ENCODE measurements at places on chromosomes 16 and 17.
A peak's percentile ranks its signal among the peaks of the same experiment; 100 is the strongest.

GRCh38 chr16:68328860-68329390, 18.1 kb downstream of the PRMT7 start:
- no peak for DNase-seq

- no peak for DNase-seq
Measured at GRCh38 chr16:53611179-53611696, 92.4 kb downstream of the RPGRIP1L start.

GRCh38 chr16:19411298-19411697, 6.4 kb upstream of the TMC5 start:
- DNase-seq = no peak

- no peak for DNase-seq
Measured at GRCh38 chr17:82325286-82326180, 8.0 kb downstream of the SECTM1 start.

GRCh38 chr16:2963723-2964474, at the start of gene KREMEN2:
TSS of gene KREMEN2 (plus strand) at chr16:2964275. CDS start at chr16:2964521, 246 bp downstream.
- DNase-seq = no peak

GRCh38 chr16:80231888-80232287, 308.9 kb upstream of the DYNLRB2 start:
- DNase-seq = no peak

GRCh38 chr17:45129940-45130680, 2.2 kb downstream of the PLCD3 start:
- DNase-seq = no peak

DNA sequence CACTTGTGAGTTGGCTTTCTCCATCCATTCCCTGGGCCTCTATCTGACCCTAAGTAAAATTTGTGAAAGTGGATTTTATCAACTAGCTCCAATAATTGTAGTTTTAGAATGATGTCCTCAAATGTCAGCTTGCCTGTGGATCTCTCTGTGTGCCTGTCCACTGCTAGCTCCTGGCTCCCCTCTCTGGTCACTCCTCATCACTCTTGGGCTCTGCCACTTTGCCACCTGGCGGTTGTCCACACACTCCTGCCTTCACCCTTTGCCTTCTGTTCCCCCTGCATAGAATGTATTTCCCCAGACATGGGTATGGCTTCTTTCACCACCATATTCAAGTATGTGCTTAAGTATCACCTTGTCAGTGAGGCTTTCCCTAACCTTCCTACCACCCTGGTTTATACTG, 19.8 kb downstream of the ANKFN1 start:
- DNase-seq = no peak

GRCh38 chr16:82197540-82198240, 27.7 kb upstream of the MPHOSPH6 start:
- no peak for DNase-seq

GRCh38 chr16:89173174-89173921, 1.8 kb downstream of the CDH15 start:
- no peak for DNase-seq

- DNase-seq = no peak
Measured at GRCh38 chr16:88905563-88905962, 39.1 kb upstream of the PABPN1L start.

DNA sequence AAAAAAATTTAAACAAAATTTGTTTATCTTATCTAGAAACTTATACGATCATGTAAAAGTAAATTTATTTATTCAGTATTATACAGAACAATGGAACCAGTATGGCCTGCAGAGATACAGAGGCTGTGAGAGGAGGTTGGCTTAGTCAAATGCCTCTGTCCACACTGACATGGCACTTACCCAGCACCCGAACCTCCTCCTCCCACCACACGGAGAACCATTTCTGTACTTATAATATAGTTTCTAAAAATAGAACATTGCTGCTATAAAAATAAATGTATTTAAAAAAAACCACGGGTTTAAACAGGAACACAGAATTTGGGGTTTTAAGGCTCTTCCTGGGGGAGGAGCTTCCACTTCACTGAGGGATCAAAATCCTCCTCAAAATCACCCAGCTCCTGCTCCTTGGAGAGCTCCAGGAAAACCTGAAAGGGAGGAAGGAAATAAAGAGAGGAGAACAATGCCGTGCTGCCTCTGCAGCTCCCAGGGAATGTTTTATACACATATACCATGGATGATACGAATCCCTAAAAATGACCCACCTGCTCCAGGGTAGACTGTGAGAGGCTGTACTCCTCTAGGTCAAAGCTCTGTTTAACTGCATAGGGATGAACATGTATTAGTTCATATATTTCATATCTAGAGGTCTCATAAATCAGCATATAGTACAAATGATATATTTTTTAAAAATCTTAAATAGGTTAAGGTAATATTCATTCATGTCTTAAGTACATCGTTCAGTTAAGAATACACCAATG, 87.3 kb downstream of the ABCA8 start:
- peak; percentile 67 for DNase-seq

- DNase-seq = no peak
Measured at GRCh38 chr17:76657505-76658241, 14.1 kb upstream of the ST6GALNAC1 start.

DNA sequence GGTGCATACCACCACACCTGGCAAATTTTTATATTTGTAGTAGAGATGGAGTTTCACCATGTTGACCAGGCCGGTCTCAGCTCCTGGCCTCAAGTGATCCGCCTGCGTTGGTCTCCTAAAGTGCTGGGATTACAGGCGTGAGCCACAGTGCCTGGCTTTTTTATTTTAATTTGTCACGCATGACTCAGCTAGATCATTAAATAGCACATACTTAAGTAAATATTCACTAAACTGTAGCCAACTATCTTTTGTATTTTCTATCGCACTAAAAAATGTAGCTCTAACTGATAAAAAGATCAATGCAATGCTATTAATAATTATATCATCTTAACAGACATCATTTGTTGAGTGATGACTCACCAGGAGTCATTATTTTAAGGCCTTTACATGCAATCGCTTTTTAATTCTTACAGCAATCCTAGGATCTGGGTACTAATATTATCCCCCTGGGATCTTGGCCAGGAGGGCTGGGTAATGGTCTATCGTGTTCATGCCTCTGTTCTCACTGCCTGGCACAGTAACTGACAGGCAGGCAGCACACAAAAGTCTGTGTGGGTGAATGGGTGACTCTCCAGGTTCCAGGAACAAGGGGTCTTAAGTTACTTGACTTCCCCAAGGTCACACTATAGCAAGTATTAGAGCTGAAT, 693.5 kb upstream of the EEF2KMT start:
- DNase-seq = no peak

DNA sequence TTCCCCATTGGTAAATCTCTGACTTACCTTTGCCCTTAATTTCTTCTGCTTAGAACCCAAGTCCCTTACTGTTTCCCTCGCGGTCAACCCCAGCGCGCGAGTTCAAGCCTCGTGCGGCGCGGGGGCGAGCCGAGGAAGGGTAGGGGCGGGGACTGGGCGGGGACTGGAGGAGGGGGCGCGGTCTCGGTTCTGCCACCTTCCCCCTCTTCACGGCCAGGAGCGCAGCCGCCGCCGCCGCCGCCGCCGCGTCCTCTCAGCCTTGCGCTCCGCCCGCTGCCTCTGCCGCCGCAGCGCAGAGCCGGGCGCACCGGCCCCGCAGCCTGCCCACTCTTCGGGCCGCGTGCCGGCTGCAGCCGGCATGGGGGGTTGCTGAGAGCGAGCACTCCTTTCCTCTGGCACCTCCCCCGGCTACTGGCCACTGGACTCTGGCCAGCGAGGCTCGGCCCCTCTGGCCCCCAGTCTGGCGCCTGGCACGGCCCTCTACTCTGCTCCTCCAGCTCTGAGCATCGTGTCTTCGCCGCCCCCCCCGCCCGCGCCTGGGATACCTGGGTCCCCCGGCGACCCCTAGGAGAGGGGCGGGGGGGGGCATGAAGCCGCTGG, at the start of gene RAPGEFL1:
Gene RAPGEFL1, plus strand, starts transcription at position 196 of the 600 bp plus-strand sequence. Its CDS starts 392 bp downstream, at position 588.
- DNase-seq = peak; percentile 60

GRCh38 chr16:21685034-21685455, 21.3 kb downstream of the OTOA start:
- no peak for DNase-seq

DNA sequence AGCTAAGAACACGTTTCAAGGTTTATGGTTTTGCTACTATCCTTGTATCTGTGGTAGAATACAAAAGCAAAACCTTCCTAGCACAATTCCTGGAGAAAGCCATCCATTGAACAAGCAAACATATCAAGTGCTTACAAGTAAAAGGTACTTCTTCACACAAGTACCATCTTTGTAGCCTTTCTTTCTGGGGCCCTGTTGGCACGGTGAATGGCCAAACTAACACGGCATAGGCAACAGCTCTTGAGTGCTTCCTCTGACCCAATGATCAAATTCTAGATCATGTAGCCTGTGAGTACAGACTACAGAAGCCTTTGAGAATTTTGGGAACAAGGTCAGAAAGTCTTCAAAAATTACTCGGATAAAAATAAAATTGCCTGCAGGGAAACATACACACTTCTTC, 57.9 kb downstream of the ANKFY1 start:
- DNase-seq = no peak

DNA sequence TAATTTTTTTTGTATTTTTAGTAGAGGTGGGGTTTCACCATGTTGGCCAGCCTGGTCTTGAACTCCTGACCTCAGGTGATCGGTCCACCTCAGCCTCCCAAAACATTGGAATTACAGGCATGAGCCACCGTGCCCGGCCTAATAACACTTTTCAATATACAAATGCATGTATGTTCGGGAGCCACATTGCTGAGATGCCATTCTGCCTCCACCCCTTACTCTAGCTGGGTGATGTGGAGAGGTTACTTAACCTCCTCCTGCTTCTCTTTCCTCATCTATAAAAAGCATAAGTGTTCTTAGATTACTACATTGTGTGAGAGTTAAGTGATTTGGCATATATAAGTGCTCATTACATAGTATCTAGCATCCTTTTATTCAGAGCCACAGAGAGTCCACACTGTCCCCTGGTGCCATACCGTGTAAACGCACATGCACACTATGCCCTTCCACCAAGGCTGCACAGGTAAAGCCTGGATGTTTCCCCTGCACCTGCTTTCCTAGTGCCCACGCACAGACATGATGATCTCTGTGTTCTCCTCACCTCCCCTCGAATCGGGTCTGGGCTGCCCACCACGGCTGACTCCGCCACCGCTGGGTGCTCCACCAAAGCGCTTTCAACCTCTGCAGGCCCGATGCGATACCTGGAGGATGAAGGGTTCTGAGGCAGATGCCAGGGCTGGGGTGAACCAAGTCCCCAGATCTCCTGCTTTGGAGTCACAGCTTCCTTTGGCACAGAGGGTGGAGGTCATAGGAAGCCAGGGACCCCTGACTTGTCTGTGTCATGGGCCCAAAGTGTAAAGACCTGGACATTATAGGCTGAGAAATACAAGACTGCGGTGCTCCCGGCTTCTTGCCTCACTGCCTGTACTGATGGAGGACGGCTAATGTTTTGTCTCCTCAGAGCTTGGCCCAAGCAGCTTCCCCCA, 49.0 kb upstream of the ACSM2B start:
- no peak for DNase-seq

- no peak for DNase-seq
Measured at GRCh38 chr17:61984821-61985220, 57.0 kb upstream of the INTS2 start.

DNA sequence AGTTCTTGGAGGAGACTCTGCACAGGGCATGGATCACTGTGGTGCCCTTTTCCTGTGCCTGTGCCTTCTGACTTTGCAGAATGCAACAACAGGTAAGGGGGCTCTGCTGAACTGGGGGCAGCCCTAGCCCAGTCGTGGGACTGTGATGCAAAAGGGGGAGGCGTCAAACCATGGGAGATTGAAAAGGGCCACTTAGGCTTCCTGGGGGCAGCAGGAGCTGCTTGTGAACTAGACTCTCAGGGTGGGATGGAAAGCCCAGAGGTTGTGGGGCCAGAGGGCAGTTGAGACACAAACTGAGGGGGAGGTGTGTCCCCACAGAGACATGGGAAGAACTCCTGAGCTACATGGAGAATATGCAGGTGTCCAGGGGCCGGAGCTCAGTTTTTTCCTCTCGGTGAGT, 19.6 kb downstream of the ADGRG5 start:
- no peak for DNase-seq

GRCh38 chr16:82506692-82507670, 119.8 kb upstream of the CDH13 start:
- DNase-seq = no peak

DNA sequence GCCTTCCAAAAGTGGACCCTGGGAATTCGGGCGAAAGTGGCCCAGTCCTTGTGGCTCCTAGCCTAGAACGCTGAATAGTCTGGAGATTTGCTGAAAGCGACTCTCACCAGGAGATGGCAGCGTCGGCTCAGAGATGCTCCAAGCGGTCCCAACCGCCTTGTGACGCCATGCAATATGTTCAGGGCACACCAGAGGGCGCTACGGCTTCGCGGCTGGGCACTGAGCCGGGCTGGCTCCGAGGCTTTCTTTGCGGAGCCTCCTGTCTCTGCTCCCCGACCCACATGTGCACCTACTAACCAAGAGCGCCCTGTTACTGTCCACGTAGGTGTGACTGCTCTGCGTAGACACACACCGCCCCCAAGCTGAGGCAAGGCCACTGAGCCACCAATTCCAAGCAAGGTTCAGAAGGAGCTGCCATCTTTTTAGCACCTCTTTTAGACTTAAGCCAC, 36.9 kb downstream of the SYCE1L start:
- peak; percentile 68 for DNase-seq

DNA sequence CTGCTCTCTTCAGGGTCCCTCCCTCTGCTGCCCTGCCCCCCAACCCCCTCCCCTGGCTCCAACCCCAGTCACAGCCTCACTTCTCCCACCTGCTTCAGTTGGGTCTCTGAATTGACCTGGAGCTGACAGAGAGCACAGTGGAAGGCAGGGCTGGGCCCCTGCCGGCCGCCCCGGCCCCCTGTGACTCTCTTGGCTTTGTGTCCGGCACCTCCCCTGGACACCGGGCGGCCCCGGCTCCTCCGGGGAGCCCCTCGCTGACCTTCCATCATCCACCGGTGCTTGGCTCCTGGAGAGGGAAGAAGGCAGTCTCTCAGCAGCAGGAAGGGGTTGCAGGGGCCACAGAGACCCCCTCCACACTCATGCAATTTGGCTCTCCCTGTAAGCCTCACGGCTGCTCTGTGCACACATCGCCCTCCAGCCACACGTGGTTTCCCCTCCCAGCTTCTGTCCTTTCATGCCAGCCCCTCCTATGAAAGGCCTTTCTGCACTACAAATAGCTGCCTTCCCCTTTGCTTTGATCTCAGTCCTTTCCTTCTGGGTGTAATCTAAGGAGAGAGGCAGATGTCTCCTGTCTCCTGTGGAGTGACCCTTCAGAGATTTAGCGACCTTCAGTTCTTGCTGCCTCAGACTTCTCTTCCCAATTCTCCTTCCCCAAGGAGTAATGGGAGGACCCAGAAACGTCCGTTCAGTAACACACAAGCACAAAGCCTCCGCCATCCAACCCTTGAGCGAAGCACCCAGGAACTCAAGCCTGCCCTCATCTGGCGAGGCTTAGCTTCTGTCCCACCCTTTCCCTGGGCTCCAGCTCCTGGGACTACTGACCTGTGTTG, 8.3 kb downstream of the NKIRAS2 start:
- peak; percentile 19 for DNase-seq

DNA sequence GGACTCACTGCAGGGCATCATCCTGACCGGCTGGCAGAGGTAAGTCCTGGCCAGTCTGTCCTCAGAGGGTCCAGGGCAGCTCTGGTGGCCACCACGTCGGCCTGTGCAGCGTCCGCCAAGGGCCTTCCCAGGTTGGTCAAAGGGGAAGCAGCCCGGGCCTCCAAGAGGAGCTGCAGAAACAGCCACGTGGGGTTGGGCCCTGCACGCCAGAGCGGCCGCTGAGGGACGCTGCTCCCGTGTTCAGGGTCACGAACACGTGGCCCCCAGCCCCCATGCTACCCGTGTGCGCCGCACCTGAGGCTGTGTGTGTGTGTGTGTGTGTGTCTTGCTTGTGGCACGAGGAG, 13.3 kb downstream of the CYBC1 start:
- DNase-seq = no peak

- DNase-seq = peak; percentile 70
Measured at GRCh38 chr17:37406635-37407461, at the start of the genes ACACA and TADA2A. TSS of gene ACACA (minus strand) at chr17:37406836. CDS start at chr17:37406299, 537 bp downstream. TSS of gene TADA2A (plus strand) at chr17:37406886. CDS start at chr17:37411366, 4,480 bp downstream.

- peak; percentile 68 for DNase-seq
Measured at GRCh38 chr16:20241321-20241720, 86.0 kb downstream of the GP2 start.
